ENCODE measurements at places on chromosomes 11 and 22. TPM values are rescaled to one million over a fixed set of nuclear protein-coding genes. Genes with fewer than 3 reads are reported as not detected.
A peak's percentile ranks its signal among the peaks of the same experiment; 100 is the strongest.

RIBC2 gene
- total RNA-seq: 7.8 TPM

CBLIF gene
- not detected for total RNA-seq

SEPTIN3 gene
- total RNA-seq: 1.8 TPM

- H3K36me3 ChIP-seq: peaks cover 11% of the 10 kb centered on the region
- no peak overlapping the region for H3K27ac ChIP-seq
- H3K4me1 ChIP-seq: no peaks in the 10 kb centered on the region
- no peaks in the 10 kb centered on the region for H3K27me3 ChIP-seq
- H3K4me3 ChIP-seq: no peak overlapping the region
- DNase-seq: no peak
Observed at GRCh38 chr11:47617417-47617809, 23.2 kb upstream of the C1QTNF4 start.

DNA sequence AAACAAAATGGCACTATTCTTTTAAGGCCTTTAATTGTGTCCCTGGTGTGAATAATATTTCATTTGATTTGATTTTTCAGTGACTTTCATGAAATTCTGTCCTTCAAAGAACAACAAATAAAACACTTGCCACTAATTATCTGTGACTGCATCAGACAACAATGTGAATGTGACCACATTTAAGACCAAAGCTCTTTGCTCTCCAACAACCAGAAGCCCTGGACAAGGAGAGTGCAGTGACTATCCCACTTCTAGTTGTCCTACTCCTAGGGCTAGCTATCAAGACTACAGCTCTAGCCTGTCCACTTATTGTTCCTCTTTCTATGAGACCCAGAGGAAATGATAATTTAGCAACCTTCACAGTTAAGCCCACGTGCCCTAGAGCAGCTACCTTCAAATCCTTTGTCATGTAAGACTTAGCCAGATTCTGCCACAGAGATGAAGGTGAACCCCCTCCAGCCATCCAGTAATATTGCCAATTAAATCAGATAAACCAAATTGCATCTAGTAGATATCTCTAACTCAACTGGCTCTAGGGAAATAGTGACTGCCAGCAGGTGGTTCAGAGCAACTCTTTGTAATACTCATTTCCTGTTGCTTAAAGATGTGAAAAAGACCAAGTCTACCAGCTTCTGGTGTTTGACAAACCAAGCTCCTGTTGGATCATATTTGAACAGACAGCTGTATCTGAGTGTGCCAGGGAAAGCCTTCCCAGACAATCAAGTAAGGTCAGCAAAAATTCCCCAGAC lies 142.6 kb upstream of the BLID start:
- H3K36me3 ChIP-seq: no peaks in the 10 kb centered on the region
- H3K4me3 ChIP-seq: no peak overlapping the region
- no peaks in the 10 kb centered on the region for H3K27me3 ChIP-seq

DNA sequence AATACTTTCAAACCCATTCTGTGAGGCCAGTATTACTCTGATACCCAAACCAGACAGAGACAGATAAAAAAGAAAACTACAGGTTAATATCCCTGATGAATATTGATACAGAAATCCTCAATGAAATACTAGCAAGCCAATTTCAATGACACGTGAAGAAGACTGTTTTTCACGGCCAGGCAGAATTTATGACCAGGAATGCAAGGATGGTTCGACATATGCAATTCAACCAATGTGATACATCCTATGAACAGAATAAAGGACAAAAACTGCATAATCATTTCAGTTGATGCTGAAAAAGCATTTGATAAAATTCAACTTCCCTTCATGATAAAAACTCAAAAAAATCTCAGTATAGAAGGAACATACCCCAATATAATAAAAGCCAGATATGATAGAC lies 44.5 kb downstream of the SLC22A24 start:
- H3K27ac ChIP-seq: no peak overlapping the region
- no peak for DNase-seq
- H3K4me1 ChIP-seq: no peaks in the 10 kb centered on the region
- H3K36me3 ChIP-seq: no peaks in the 10 kb centered on the region

GRCh38 chr22:23756891-23757290 lies 2.7 kb upstream of the VPREB3 start:
- H3K4me3 ChIP-seq: no peak overlapping the region
- no peak for DNase-seq
- H3K36me3 ChIP-seq: no peaks in the 10 kb centered on the region
- no peaks in the 10 kb centered on the region for H3K27me3 ChIP-seq

- H3K4me3 ChIP-seq: no peak overlapping the region
- H3K27me3 ChIP-seq: no peaks in the 10 kb centered on the region
- no peaks in the 10 kb centered on the region for H3K4me1 ChIP-seq
- H3K27ac ChIP-seq: no peak overlapping the region
- DNase-seq: no peak
- peaks cover 19% of the 10 kb centered on the region for H3K36me3 ChIP-seq
Observed at GRCh38 chr11:124638500-124638899, 15.8 kb downstream of the TBRG1 start.

GRCh38 chr11:65498977-65499712 lies at the start of gene MALAT1:
Gene MALAT1, plus strand, starts transcription at chr11:65499045.
- DNase-seq: peak; percentile 96
- peaks cover 2% of the 10 kb centered on the region for H3K36me3 ChIP-seq
- peaks cover 30% of the 10 kb centered on the region for H3K4me1 ChIP-seq
- H3K27ac ChIP-seq: no peak within 1 kb of the TSS
- no peak within 1 kb of the TSS for H3K4me3 ChIP-seq

GRCh38 chr11:66133216-66133775 lies 63.2 kb downstream of the PACS1 start:
- H3K36me3 ChIP-seq: no peaks in the 10 kb centered on the region
- no peak for DNase-seq
- no peak overlapping the region for H3K4me3 ChIP-seq
- H3K27me3 ChIP-seq: no peaks in the 10 kb centered on the region
- H3K27ac ChIP-seq: peak overlapping the region; percentile 6

GRCh38 chr11:59212744-59213631 lies at the start of gene MPEG1:
Gene MPEG1, minus strand, starts transcription at chr11:59212927. Its CDS starts 62 bp downstream, at chr11:59212865.
- no peaks in the 10 kb centered on the region for H3K36me3 ChIP-seq
- H3K4me1 ChIP-seq: peaks cover 31% of the 10 kb centered on the region
- H3K27me3 ChIP-seq: peaks cover 24% of the 10 kb centered on the region
- no peak within 1 kb of the TSS for H3K27ac ChIP-seq

DNA sequence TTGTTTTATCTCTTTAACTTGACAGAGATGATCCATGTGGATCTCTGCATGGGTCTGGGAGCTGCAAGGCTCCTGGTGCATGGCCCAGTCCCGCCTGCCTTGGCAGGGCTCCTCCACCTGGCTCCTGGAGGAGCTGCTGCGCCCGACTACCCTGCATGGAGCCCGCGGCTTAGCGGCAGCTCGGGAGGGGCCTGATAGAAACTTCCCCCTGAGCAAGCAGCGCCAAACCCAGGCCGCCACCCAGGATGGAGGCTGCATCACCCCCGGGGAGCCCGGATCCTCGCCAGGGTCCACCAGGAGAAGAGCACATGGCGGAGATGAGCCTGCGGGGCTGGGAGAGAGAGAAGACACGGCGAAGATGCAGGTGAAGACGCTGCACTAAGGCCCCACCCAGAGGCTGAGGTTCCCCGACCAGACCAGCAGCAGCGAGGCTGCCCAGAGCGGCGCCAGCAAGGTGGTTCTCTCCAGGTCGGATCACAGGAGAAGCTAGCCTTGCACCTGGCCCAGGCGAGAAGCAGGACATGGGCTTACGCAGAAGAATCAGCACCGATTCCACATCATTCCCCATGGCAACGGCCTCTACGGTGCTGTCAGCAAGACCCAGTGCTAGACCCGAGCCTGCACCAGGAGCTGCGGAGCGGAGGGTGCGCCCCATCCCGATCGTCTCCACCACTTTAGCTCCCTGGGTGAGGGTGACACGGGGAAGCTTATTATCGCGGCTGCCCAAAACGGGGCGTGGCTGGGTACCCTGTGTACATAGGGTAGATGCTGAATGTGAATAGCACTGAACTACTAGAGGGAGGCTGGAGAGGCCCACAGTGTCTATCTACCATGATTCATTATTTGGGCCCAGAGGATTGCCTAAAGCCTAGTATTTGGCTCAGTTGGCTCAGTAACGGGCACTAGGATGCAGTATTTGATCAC lies 41.3 kb upstream of the VPREB1 start:
- peaks cover 2% of the 10 kb centered on the region for H3K27me3 ChIP-seq
- H3K4me1 ChIP-seq: peaks cover 9% of the 10 kb centered on the region
- no peak overlapping the region for H3K4me3 ChIP-seq
- DNase-seq: no peak

All from activated CD4-positive, alpha-beta T cell treated with anti-CD3 and anti-CD28 coated beads for 36 hours (primary cell).